Osteocyte (in vitro differentiated cells): ENCODE measurements at places on chromosomes 3 and 15. TPM values are rescaled to one million over a fixed set of nuclear protein-coding genes. Genes with fewer than 3 reads are reported as not detected.

DNA sequence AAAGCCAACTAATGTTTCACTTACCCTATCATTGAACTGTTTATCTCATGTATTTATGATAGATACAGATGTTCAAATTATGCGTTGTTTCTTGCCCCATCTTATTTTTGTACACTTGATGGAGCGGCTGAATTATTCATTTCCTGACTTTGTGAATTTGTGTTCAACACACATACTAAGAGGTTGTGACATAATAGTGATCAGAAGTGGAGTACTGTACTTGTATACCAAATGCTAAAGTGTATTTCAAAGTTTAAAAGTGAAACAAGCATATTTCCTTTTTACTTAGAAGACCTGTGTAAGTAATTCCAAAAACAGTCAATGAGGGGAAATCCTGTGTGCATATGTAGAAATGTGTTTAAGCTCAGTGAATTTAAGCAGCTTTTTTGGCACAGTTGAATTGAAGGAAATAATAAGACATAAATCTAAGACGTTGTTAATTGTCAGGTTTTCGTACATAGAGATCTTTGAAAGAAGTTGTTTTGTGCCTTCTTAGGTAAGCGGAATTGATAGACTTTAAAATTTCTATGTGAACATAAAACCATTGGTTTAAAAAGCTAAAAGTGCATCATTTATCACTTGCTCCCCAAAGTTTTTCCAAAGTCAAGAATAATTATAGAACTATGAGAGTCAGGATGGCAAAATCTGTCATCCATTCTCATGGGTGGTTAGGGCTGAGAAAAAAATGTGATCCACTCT is 1.9 kb downstream of the NFKBIZ start:
- no peak for DNase-seq

The CCDC13 gene
- total RNA-seq: 0.30 TPM in 1 of 2 replicates, not detected in the other

GRCh38 chr15:93257920-93258319 is 168.9 kb upstream of the RGMA start:
- DNase-seq: no peak

- DNase-seq: no peak
Measured at GRCh38 chr3:55090291-55090690, 162.4 kb upstream of the LRTM1 start.

DNA sequence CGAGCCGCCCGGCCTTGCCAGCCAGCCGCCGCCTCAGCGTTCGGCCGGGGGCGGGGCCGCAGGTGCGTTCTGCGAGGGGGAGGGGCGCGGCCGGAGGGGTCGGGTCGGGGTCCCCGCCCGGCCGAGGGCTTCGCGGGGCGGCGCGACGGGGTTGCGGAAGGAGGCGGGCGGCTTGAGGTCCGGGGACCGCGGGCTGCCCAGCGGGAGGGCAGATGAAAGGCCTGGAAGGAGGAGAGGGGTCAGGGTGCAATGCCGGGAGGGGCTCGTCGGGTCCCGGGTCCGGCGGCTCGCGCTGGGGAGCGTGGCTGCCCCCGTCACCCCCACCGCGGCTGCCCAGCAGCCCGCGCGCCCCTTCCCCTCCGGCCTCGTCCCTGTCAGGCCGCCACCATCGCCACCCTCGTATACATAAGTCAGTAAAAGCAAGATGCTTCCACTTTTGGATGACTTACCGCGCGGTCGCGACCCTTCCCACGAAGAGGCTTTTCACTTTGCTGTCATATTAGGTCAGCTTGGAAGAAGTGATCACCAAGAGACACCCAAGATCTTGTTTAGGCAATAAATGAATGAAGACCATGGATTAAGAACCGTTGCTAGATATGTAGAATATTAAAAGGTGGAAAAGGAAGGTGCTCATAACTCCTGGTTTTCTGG is 620 bp upstream of the ANP32A start:
- no peak for DNase-seq

The ITIH1 gene
- total RNA-seq: not detected in 2 replicates

DNA sequence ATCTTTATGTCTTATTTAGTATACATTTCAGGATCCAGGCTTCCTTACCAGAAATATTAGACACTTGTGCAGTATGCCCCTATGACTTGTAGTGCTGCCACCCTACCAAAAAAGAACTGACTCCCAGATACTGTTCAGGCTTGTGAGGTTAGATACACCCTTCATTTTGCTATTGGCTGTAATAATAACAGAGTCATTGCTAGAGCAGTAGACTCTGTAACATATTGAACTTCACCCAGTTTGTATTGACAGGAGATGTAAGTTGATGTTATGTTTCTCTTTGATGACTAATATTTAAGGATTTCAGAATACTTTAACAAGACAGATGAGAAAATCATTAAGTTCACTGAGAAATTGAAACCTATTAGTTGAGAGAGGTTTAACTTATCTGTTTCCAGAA is 32.9 kb downstream of the RNF111 start:
- DNase-seq: no peak

The BNC1 gene
- 3.2 TPM in 2 replicates for total RNA-seq

GRCh38 chr3:30657914-30658313 is 51.5 kb downstream of the TGFBR2 start:
- DNase-seq: no peak

DNA sequence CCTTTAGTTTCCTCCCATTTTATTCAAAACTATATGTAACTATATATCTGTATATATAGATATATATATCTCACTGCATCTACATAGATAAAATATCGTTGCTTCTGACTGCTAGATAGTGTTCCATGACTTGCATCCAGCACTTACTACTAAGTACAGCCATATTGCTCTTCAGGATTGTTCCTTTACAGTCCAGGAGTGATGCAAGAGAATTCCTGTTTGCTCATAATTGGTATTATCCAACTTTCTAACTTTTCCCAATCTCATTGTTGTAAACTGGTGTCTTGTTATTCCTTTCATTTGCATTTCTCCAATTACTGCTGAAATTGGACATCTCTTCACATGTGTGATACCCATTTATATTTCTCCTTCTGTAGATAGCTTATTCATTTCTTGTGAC is 99.8 kb upstream of the STRIT1 start:
- DNase-seq: no peak

DNA sequence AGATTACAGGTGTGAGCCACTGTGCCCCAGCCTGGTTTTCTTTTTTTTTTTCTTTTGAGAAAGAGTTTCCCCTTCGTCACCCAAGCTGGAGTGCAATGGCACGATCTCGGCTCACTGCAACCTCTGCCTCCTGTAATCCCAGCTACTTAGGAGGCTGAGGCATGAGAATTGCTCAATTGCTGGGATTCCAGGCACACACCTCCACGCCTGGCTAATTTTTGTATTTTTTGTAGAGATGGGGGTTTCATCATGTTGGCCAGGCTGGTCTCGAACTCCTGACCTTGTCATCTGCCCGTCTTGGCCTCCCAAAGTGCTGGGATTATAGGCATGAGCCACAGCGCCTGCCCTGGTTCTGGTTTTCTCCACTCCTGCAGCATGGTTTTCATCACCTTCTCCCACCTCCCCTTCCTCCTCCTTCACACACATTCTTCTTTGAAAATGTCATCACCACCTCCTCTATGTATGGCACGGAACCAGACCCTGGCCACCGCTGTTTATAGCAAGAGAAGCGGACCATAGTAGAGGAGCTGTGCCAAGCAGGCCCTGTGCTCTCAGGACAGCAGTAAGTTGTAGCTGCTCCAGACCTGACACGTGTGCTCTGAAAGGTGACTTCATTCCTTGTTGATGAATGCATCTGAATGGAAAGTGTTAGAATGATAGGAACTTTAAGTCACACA is 14.6 kb upstream of the AHSG start:
- no peak for DNase-seq

DNA sequence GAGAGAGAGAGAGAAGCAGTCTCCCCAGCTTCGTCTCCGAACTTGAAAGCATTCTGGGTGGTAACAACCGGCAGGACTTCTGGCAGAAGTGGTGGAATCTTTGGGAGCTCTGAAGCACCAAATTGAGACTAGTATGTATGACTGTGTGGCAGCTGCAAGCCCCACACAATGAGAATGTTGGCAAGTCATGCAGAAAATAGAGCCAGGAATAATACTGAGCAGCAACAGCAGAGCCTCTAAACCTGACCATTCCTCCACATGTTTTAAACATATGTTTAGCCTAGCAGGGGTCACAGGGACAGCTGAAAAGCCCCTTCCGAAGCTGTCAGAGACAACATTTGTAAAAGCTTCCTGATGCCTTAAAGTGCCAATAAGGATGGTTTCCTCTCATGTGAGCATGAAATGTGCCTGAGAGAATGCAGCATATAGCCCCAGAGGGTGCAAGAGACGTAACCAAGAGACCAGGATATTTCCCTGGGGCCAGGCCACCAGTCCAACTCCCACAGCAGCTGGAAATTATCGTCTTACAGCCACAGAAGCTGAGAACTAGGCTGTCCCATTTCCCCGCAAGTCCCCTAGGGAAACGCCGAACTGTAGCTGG is 178.6 kb upstream of the CCDC54 start:
- DNase-seq: no peak

- no peak for DNase-seq
Measured at GRCh38 chr3:9780458-9780812, 10.7 kb upstream of the CAMK1 start.

The OR4F15 gene
- not detected in 2 replicates for total RNA-seq

DNA sequence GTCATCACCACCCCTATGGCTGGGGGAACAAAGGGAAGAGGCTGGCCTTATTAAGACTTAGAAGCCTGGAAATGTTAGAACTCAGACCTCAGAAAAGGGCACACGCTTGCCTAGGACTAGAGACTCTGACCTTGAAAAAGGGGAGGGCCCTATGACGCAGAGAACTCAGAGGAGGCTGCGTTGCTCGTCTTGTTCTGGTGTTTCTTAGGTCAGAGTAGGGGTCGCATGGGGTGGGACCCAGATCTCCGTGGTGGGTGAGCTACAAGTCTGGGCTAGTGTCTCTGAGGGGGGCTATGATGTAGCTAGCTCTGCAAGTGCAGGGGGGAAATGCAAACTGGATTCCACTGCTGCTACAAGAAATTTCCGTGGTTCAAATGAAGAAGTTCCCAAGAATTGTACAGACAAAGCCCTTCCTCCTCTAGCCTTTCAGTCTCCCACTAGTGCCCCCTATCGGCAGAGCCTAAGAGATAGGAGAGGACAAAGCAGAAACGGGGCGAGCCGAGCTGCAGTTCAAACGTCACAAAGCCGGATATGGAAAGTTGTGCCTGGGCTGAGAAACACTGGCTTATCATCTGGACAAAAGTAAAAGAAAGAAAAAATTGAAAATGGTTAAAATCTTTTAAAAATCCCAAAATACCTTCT is 392.9 kb upstream of the ROBO2 start:
- DNase-seq: no peak
